Left renal pelvis (tissue), 4 donors: ENCODE measurements at places on chromosomes 2 and 18. TPM values are rescaled to one million over a fixed set of nuclear protein-coding genes. Genes with fewer than 3 reads are reported as not detected.
A peak's percentile ranks its signal among the peaks of the same experiment; 100 is the strongest.

CYP26B1 gene
- polyA plus RNA-seq = 14.0 TPM

DNA sequence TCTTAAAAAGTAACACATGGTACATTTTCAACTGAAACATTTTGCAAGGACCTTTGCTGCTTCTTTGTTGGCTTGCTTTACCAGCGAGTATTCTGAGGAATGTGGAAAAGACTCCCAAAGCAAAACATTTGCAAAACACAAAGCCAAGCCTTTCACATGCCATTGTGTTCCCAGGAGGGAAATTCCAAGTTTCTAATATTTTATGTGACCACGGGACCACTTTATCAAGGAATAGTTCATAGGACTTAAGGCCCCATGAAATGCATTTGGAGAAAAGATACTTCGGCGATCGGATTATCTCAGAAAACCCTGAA is 26.2 kb downstream of the CYP27C1 start:
- no peak for DNase-seq

DNA sequence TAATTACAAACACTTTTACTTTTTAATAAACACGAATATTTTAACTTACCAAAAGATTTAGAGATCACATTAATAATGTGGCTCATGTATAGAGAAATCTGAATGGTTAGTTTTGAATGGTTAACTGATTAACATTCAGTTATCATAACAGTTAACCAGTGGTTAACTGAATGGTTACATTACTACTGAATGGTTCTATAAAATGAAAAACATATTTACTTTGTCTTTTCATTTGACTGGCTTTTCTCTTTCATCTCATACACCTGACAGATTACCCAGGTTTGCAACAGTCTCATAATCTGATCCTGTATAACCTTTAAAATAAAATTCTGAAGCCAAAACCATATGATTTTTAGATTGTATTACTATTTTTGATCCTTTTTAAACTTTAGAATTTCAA is 91.9 kb downstream of the EPB41L5 start:
- no peak for DNase-seq

GRCh38 chr2:46144133-46144800 is 152.9 kb upstream of the EPAS1 start:
- DNase-seq = no peak

DNA sequence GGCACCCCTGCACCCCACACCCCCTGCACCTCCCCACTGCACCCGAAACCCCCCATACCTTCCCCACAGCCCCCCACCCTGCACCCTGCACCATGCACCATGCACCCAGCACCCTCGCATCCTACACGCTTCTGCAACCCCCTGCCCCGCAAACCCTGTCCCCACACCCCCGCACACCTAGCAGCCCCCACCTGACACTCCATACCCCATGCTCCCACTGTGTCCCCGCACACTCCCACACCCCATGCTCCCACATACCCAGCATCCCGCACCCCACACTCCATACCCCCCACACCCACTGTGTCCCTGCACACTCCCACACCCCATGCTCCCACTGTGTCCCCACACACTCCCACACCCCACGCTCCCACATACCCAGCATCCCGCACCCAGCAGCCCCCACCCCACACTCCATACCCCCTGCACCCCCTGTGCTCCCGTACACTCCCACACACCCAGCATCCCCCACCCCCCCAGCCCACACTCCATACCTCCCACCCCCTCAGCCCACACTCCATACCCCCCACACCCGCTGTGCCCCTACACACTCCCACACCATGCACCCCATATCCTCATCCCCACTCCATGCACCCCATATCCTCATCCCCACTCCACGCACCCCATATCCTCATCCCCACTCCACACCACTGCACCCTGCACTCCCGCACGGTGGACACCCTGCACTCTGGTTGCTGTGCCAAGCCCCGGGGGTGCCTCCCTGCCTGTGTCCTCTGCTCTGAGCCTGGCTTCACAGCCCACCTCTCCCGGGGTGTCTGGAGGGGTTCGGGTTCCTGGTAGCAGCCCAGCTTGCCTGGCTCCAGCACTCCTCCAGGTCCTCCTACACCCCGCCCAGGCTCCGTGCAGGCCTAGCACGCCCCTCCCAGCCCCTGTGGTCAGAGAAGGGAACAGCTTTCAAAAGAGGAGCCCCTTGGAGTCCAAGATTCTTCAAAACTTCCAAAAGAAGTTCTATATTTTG is 93.9 kb upstream of the CTDP1 start:
- DNase-seq = no peak

DNA sequence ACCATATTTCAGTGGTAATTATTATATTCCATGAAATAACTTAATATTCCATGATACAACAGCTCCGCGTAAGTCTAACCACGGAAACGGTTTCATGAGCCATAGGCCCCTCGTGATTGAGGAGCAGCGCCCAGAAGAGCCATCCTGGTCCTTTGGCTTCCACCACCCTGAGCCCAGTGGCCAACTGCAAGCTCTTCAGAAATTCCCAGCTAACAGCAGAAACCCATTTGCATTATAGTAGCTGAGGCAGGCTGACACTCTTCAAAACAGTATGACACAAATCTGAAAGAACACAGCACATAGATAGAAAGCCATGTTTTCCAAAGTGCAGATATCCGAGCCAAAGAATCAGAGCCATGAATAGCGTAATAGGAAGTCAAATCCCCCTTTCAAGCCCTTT is 120.9 kb upstream of the NFATC1 start:
- no peak for DNase-seq

- DNase-seq = peak; percentile 67
Measured at GRCh38 chr2:205947621-205948495, 138.1 kb downstream of the INO80D start.

DNA sequence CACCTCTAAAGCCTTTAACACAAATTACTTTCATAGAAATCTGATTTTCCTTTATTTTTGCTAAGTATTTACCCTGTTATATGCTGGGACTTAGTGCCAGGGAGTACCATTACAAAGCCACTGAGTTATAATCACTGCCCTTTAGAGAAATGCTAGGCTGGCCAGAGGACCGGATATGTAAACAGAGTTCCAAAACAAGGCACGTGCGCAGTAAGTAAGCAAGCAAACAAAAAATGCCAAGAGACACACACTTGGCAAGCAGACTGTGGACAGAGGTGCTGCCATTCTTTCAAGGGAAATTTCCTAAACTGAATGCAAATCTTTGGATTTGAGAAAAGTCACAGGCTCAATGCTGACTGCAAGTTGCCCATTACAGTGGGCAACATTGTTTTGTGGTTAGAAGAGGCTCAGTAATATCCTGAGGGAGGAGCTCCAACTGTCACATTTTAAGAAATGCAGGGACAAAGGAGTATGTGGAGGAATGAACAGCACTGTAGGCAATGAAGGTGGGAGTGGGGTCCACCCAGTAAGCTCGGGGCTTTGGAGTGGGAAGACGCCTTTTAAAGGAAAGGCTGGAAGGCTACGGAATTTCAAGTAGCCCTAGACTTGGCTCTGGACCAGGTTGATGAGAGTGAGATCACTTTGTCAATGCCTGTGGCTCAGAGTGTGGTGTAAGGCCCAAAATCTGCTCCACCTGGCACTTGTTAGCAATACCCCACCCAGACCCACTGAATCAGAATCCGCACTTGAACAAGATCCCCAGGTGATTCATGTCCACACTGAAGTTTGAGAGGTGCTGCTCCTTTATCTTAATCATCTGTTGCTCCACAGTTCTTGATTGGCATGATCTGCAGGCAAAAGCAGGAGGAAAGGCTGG is 2.1 kb upstream of the PARD6G start:
- DNase-seq = no peak

MARCO gene
- not detected for polyA plus RNA-seq

DNA sequence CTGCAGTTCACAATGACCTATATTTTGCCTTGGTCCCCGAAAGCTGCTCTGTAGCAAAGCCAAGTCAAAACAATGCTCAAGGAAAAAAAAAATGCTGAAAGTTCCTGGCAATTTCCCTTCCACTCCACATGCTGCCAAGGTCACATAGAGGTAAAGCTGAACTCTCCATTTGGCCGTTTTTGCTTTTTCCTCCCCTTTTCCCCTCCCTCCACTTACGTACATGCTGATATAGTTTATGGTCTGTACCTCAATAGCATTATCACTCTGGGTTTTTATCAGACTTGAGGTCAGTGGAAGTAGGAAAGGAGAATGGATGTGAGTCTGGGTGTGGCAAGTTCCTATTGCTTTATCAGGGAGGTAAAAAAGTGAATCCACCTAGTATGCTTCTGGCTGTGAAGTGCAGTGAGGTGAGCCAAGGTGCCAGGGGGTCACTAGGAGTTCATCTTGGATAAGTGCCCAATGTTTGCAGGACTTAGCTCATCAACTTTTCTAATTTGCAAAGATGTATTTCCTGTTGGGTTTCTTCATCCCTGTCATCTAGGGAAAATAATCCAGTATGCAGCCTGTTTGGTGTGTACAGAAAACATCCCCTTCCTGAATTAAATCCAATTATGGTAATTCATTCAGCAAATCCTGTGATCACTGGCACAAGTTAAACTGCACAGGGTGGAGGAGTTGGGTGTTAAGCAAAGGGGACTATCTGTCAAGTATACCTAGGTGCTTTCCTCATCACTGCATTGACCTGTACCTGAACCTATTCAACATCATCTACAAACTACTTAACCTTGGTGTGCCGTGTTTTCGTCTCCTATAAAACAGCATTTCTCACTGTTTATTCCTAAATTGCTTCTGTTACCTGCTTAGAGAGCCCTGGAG is 124.3 kb upstream of the CYP26B1 start:
- DNase-seq = no peak

PKDCC gene
- 338 TPM for polyA plus RNA-seq

GPR17 gene
- 1.0 TPM for polyA plus RNA-seq

- DNase-seq = no peak
Measured at GRCh38 chr18:5964996-5965395, 69.7 kb upstream of the TMEM200C start.

- DNase-seq = no peak
Measured at GRCh38 chr2:8656160-8656641, 25.7 kb upstream of the ID2 start.

KATNAL2 gene
- polyA plus RNA-seq = 5.7 TPM

MC2R gene
- not detected for polyA plus RNA-seq

ABCG5 gene
- polyA plus RNA-seq = 0.56 TPM

TRIB2 gene
- 108 TPM for polyA plus RNA-seq

LONRF2 gene
- 4.0 TPM for polyA plus RNA-seq

GRCh38 chr18:61331051-61331450 is 2.2 kb upstream of the CDH20 start:
- DNase-seq = no peak

- no peak for DNase-seq
Measured at GRCh38 chr2:19476327-19476726, 117.9 kb upstream of the OSR1 start.

GRCh38 chr18:55199291-55199963 is 240.2 kb upstream of the CCDC68 start:
- no peak for DNase-seq

SMYD5 gene
- 28.9 TPM for polyA plus RNA-seq

IGFBP2 gene
- 199 TPM for polyA plus RNA-seq

GKN2 gene
- polyA plus RNA-seq = not detected

DNA sequence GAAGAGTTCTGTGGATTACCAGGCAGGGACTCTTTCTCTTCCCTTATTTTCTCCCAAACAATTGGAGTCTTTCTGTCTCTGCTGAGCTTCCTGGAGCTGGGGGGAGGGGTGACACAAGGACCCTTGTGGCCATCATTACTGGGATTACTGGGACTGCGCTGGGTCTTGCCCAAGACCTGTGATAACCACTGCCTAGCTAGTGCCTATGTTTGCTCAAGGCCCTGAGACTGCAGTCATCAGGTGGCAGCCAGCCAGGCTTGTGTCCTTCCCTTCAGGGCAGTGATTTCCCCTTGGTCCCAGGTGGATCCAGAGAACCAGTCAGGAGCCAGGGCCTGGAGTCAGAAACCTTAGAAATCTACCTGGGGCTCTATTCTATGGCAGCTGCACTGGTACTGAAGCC is 355.6 kb downstream of the PARD3B start:
- no peak for DNase-seq

MAL gene
- 361 TPM for polyA plus RNA-seq

- no peak for DNase-seq
Measured at GRCh38 chr2:80490964-80491363, 186.4 kb upstream of the LRRTM1 start.

DNA sequence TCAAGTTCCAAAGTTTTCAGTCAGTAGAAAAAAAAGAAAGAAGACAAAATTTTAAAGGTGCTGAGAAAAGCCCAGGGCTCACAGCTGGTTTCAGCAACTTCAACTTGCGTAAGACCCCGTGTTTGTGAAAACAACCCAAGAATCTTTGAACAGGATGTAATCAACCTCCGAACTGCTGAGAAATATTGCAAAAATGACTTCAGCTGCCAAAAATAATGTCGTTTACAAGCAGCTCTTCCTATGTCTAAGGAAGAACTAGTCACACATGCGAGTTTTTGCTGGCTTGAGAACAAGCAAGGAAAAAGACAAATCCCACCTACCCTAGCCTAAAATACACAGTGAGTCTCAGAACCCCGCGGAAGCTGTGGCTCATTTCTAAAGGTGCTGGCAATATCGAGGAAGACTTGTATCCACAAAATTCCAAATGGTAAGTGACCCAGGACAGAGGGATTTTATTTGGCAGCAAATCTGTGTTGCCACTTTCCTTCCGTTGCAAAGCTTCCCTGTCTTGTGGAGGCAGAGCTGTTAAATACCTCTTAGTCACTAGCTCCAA is 59.8 kb upstream of the SLC8A1 start:
- DNase-seq = no peak

GRCh38 chr2:1017827-1018226 is 67.2 kb downstream of the SNTG2 start:
- DNase-seq = no peak

DNA sequence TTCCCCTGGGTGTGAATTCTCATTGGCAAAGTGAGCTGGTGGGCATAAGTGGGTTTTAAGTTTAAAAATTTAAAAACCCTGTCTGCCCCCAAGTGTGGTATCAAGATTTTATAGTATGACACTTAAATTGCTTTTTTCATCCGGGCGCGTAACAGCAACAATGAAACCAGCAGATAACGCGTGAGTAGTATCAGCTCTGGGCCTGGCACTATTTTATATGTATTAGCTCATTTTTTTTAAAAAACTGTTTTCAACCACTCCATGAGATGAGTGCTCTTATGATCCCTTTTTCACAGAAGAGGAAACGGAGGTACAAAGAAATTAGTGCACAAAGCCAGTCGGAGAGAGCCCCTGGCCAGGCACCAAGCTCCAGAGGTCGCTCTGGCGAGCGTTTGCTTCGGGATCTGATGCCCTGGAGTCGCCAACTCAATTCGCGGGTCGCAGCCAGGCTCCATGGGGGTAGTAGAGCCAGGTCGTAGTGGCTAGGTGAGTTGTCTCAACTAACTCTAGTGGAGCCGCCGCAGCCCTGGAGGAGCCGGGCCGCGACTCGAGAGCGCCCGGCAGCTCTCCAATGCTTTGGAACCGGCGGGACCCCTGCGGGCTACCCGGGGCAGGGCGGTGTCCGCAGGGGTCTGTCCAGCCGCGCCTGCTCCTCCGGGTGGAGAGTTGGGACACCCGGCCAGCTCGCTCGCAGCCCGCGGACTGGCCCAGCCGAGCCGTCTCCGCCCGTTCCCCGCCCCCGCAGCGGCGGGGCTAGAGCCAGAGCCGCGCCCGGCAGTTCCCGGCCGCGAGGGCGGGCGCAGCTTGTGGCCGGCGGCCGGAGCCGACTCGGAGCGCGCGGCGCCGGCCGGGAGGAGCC is at the start of gene IL1R1:
Gene IL1R1 (plus strand): TSS at position 777 of the 859 bp plus-strand sequence. CDS start 14,979 bp downstream, outside the sequence.
- DNase-seq = no peak

GRCh38 chr18:21281603-21282002 is 39.6 kb downstream of the GREB1L start:
- no peak for DNase-seq

BOLL gene
- not detected for polyA plus RNA-seq
